ENCODE measurements at places on chromosomes 7 and 10. TPM values are rescaled to one million over a fixed set of nuclear protein-coding genes. Genes with fewer than 3 reads are reported as not detected.
A peak's percentile ranks its signal among the peaks of the same experiment; 100 is the strongest.

Gene AGAP4
- 21.9 TPM for total RNA-seq

DNA sequence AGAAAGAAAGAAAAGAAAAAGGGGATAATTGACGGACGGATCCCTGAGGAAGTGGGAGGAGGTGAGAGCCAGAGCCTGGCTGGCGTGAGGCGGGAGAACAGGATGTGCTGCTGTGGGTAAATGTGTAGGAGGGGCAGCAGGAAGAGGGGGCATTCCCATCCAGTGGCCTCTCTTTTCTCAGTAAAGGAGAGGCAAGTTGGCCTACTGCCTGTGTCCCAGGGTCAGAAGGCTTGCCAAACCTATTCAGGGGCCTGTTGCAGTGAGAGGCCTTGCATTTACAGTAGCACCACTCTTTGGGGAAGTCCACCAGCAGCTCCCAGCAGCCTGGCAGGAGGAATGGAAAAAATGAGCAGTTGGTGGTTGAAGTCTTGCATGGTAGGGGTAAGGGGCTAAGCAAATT lies 26.6 kb upstream of the ASCC1 start:
- H3K36me3 ChIP-seq, result peaks cover 2% of the 10 kb centered on the region
- peak; percentile 57 for DNase-seq
- no peaks in the 10 kb centered on the region for H3K27me3 ChIP-seq
- H3K4me3 ChIP-seq, result peak overlapping the region; percentile 13
- H3K4me1 ChIP-seq, result peaks cover 68% of the 10 kb centered on the region

Gene MMP21
- total RNA-seq, result not detected

- DNase-seq, result no peak
- H3K4me3 ChIP-seq, result no peak overlapping the region
- H3K27me3 ChIP-seq, result peaks cover 3% of the 10 kb centered on the region
- no peaks in the 10 kb centered on the region for H3K4me1 ChIP-seq
- no peaks in the 10 kb centered on the region for H3K36me3 ChIP-seq
- H3K27ac ChIP-seq, result no peak overlapping the region
Measured at GRCh38 chr10:60896810-60897209, 47.2 kb downstream of the RHOBTB1 start.

GRCh38 chr10:90621577-90621976 lies 236.3 kb downstream of the HTR7 start:
- no peaks in the 10 kb centered on the region for H3K4me1 ChIP-seq
- H3K27me3 ChIP-seq, result peaks cover 9% of the 10 kb centered on the region
- H3K4me3 ChIP-seq, result no peak overlapping the region
- H3K36me3 ChIP-seq, result no peaks in the 10 kb centered on the region
- no peak for DNase-seq

Gene FOXL3
- not detected for total RNA-seq

DNA sequence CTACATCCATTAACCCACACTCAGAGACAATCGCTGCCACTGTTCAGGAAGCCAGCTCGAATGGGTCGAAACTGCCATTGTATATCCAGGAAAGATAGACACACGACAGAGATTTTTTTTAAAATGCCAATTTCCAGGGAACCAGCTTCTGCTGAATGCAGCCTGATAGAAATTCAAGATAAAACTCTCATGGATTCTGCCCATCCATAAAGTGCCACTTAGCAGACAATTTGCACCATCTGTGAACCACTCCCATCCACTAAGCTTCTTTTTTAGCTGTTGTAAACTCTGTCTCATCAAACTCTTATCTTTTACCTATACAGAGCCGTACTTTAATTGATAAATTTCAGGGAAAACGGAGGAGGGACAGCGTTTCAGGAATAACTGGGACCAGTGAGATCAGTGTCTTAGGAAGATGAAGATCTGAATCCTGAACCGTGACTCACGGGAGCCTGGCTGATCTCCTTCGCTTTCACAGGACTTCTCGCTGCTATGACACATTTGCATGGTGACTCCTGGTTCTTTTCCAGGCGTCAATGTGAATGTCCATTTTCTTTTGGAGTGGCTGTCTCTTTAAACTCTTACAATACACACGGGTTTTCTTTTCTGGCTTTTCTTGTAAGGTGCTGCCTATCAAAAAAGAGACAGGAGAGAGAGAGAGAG lies 103.4 kb downstream of the FAM204A start:
- no peak overlapping the region for H3K4me3 ChIP-seq
- no peak overlapping the region for H3K27ac ChIP-seq
- no peaks in the 10 kb centered on the region for H3K4me1 ChIP-seq
- DNase-seq, result no peak
- no peaks in the 10 kb centered on the region for H3K36me3 ChIP-seq
- H3K27me3 ChIP-seq, result peaks cover 21% of the 10 kb centered on the region

GRCh38 chr7:44678101-44678470 lies 70.6 kb upstream of the ZMIZ2 start:
- no peaks in the 10 kb centered on the region for H3K27me3 ChIP-seq
- H3K36me3 ChIP-seq, result peaks cover 35% of the 10 kb centered on the region
- DNase-seq, result no peak
- no peak overlapping the region for H3K4me3 ChIP-seq
- no peak overlapping the region for H3K27ac ChIP-seq

- DNase-seq, result no peak
- H3K36me3 ChIP-seq, result peaks cover 38% of the 10 kb centered on the region
- H3K4me1 ChIP-seq, result no peaks in the 10 kb centered on the region
- H3K4me3 ChIP-seq, result no peak overlapping the region
- no peak overlapping the region for H3K27ac ChIP-seq
Measured at GRCh38 chr7:37007268-37007667, 283.0 kb upstream of the AOAH start.

- peaks cover 17% of the 10 kb centered on the region for H3K36me3 ChIP-seq
- H3K27ac ChIP-seq, result no peak overlapping the region
- no peak for DNase-seq
- no peaks in the 10 kb centered on the region for H3K27me3 ChIP-seq
- peaks cover 45% of the 10 kb centered on the region for H3K4me1 ChIP-seq
Measured at GRCh38 chr10:91925022-91925320, 1.4 kb downstream of the BTAF1 start.

DNA sequence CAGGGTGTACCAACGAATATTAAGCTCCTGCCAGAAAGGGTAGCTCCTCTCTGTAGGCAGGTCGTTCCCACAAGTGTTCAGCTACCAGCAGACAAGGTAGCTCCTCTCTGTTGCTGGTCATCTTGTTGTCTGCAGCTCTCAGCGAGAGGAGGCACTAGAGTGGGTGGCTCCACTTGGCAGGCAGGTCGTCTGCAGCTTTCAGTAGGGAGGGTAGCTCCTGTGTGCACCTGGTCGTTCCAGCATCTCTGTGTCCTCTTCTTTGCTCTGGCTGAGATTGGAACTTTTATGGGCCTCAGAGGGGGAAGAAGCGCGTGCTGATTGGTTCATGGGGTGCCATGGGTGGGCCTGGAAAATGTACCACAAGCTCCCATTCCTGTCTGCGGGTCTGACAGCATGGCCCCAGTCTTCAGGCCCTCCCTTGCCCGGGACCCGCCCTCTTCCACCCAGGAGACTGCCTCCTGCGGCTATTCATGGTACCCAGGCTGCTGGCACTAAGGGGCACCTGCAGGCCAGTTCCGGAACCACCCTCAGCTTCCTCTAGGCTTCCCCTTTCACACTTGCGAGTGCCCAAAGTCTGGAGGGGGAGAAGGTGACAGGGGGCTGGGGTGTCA lies 63.9 kb upstream of the CACNA2D1 start:
- DNase-seq, result no peak
- H3K27me3 ChIP-seq, result peaks cover 2% of the 10 kb centered on the region
- no peak overlapping the region for H3K4me3 ChIP-seq
- H3K36me3 ChIP-seq, result no peaks in the 10 kb centered on the region

DNA sequence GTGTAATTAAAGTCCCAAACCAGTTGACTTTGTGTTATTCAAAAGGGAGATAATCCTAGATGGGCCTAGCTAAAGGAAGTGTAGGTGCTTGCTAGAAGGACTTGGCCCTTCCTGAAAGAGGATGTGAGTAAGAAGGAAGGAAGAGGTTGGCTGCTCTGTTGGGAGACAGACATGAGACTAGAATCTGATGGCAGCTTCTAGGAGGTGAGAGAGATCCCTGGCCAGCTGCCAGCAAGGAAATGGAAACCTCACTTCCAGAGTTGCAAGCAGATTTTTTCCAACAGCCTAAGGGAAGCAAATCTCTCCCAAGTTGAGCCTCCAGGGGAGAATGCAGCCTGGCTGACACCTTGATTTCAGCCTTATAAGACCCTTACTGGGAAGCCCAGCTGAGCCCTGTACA lies 368.4 kb upstream of the ZMIZ1 start:
- H3K4me3 ChIP-seq, result no peak overlapping the region
- H3K27me3 ChIP-seq, result peaks cover 4% of the 10 kb centered on the region
- no peak for DNase-seq
- no peak overlapping the region for H3K27ac ChIP-seq

DNA sequence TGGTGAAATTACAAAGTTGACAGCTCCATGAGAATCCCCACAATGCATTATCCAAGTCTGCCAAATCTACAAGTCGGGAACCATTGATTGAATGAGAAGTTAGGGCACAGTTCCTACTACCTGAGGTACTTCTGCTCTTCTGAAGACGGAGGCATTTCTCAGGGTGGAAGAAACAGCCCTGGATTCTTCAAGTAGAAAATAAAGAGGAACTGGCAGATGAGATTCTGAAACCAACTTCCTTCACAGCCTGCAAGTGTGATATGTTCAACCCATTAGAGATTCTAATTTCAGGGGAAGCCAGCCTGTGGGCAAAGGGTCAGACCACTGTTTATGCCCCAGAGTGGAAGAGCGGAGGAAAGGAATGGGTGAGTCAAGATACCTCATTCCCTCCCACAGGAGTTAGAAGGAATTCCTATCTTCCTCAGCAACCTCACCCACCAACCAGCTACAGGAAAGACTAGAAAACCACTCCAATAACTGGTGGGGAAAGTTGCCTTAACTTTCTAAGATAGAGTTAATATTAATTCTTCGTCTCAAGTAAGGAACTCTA lies 50.5 kb upstream of the BMPER start:
- H3K4me1 ChIP-seq, result no peaks in the 10 kb centered on the region
- peaks cover 10% of the 10 kb centered on the region for H3K27me3 ChIP-seq
- no peak overlapping the region for H3K4me3 ChIP-seq
- no peak overlapping the region for H3K27ac ChIP-seq

GRCh38 chr7:3260401-3260715 lies 40.7 kb upstream of the SDK1 start:
- H3K4me3 ChIP-seq, result no peak overlapping the region
- no peaks in the 10 kb centered on the region for H3K4me1 ChIP-seq
- DNase-seq, result no peak

GRCh38 chr7:142355328-142355727 lies 97.5 kb upstream of the PRSS58 start:
- no peak for DNase-seq
- peaks cover 2% of the 10 kb centered on the region for H3K27me3 ChIP-seq
- H3K4me3 ChIP-seq, result no peak overlapping the region
- H3K27ac ChIP-seq, result no peak overlapping the region

Gene TSPAN12
- not detected for total RNA-seq

- H3K27me3 ChIP-seq, result peaks cover 13% of the 10 kb centered on the region
- H3K27ac ChIP-seq, result no peak overlapping the region
- DNase-seq, result no peak
Measured at GRCh38 chr7:132251327-132251659, 325.0 kb downstream of the PLXNA4 start.

DNA sequence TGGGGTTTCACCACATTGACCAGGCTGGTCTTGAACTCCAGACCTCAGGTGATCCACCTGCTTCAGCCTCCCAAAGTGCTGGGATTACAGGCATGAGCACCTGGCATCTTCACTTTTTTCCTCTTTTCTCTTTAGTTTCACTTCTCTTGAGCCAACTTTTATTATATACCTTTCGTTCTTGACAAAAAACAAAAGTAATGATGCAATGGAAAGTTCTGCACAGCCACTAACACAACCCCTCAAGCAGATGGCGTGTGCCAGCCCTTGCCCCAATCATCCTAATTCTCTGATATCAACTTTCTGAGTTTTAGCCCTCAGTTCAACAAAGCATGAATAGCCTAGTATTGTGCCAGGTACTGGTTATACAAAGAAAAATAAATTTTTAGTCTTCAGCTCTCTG lies 223.6 kb downstream of the CHCHD3 start:
- no peak overlapping the region for H3K27ac ChIP-seq
- no peak overlapping the region for H3K4me3 ChIP-seq
- H3K36me3 ChIP-seq, result peaks cover 19% of the 10 kb centered on the region
- peaks cover 7% of the 10 kb centered on the region for H3K4me1 ChIP-seq
- no peak for DNase-seq
- H3K27me3 ChIP-seq, result no peaks in the 10 kb centered on the region

Gene TPST1
- total RNA-seq, result 1.0 TPM

Gene TMEM229A
- total RNA-seq, result not detected

DNA sequence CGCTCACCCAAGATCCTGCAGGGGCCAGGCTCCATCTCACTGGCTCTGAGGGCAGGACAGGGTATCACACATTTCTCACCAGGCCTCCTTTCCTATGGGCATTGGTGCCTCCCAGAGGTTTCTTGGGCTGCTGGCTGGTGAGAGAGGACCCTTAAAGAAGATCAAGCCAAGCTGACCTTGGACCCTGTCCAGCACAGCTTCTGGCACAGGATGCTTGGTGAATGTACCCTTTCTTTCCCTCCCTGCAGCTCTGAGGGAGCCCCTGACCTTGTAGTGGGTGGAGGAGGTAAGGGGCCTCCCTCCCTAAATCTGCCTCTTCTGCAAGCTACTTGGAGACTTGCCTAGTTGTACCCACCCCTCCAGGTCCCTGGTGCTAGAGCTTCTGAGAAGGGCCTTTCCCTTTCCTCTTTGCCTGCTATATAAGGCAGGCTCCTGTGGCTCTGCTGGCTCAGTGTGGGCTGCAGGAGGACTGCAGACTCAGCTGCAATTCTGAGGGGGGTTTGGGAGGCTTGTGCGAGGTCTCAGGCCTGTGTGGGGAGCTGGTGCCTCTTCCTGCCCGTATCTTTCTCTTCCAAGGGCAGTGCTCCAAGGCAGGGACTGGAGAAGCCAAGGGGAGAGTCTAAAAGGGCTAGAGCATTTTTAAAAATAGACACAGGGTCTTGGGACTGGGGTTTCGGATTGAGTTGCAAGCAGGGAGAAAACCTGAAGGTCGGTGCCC lies 11.7 kb upstream of the TRIM8 start:
- H3K27ac ChIP-seq, result peak overlapping the region; percentile 86
- peak overlapping the region; percentile 25 for H3K4me3 ChIP-seq
- no peaks in the 10 kb centered on the region for H3K27me3 ChIP-seq
- DNase-seq, result peak; percentile 46
- no peaks in the 10 kb centered on the region for H3K36me3 ChIP-seq

DNA sequence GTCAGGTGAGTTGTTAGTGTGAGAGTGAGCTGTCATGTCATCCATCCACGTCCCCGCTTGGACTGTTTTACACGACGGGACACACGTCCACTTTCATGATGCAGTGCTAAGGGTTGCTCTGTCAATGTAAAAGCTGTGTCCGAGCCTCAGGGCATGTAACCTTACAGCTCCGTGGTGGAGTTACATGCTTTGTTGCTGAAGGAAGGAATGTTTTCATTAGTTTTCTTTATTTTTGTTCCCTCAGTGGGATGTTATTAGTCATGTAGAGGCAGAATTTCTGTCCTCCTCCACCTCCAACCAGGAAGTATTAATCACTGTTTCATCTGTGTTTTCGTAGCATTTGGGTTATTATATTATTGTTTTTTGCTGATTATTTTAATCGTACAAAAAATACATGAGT lies 88.6 kb downstream of the NRG3 start:
- H3K4me1 ChIP-seq, result no peaks in the 10 kb centered on the region
- no peak for DNase-seq
- H3K27ac ChIP-seq, result no peak overlapping the region
- no peak overlapping the region for H3K4me3 ChIP-seq
